HCEC 1CT (cell line): ENCODE measurements at places on chromosomes 16 and 17.
A peak's percentile ranks its signal among the peaks of the same experiment; 100 is the strongest.

DNA sequence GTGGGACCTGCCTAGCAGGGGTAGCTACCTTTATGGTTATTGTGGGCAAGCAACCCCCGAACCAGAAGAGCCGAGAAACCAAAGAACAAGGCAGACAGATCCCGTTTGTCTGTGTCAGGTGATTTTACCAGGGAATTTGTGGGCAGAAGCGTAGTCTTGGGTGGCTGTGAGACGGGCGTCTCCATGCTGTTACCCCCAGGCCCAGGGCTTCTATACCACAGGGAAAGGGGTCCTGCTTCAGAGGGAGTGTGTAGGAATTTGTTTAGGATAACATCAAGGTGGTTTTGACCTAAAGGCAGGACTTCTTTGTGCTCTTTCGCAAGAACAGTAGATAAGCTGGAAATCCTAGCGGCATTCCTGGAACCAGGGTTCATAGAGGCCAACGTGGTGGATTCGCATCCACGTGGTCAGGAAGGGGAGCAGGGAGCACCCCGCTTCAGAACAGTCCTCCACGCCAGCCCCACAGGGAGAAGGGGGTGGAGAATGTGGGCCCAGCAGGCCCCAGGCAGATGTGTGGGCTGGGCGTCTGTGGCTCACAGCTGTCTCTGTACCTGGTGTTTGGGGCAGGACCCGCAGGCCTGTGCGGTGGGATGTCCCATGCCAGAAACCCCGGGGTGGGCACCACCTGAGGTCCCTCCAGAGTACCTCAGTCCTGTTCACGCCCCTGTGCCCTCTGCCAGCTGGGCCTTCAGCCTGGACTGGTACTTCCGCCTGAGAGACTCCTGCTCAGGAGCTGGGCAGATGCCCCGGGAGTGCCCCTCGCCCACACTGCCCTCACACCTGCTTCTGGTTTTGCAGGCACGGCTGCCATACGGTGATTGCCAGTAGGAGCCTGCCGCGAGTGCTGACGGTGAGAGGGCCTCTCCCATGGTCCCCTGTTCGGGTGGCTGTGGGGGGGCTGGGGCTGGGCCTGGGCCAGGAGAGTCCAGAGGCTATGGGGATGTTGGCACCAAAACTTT lies 4.1 kb downstream of the DECR2 start:
- DNase-seq: no peak

- DNase-seq: no peak
These were observed 21.9 kb downstream of the SGSH start for GRCh38 chr17:80198144-80198661.

GRCh38 chr16:46932802-46933201 lies 40.7 kb downstream of the DNAJA2 start:
- DNase-seq: no peak

DNA sequence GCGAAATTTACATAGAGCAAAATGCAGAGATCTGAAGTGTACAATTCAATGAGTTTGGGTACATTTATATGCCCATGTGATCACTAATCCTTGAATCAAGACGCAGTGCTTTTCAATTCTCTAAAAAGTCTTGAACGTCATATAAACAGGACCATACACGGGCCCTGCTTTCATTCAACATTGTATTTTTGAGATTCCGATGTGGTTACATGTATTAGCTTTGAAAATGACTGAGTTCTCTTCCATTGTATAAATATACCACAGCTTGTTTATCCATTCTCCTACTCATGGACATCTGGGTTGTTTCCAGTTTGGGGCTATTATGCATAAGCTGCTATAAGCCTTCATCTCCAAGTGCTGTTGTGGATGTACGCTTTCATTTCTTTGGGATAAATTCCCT lies 45.5 kb downstream of the ZCCHC14 start:
- DNase-seq: peak; percentile 85

- no peak for DNase-seq
These were observed 3.5 kb upstream of the CMIP start for GRCh38 chr16:81440888-81441761.

DNA sequence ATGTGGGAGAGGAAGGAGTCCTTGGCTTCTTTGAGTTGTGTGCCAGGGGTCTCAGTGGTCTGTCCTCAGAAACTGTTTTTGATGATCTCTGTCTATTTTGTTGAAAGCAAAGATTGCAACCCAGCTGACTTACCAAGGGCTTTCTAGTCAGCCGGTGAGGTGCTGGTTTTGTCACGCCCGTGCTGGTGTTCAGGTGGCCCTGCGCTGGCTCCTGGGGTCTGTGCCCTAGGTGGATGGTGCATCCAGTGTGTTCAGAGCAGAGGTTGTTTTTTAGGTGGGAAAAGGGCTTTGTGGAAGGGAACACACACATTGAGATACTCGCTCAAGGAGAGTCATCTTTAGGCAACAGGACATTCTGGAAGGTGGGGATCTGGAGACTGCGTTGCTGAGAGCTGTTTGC lies 51.0 kb downstream of the BANP start:
- no peak for DNase-seq

DNA sequence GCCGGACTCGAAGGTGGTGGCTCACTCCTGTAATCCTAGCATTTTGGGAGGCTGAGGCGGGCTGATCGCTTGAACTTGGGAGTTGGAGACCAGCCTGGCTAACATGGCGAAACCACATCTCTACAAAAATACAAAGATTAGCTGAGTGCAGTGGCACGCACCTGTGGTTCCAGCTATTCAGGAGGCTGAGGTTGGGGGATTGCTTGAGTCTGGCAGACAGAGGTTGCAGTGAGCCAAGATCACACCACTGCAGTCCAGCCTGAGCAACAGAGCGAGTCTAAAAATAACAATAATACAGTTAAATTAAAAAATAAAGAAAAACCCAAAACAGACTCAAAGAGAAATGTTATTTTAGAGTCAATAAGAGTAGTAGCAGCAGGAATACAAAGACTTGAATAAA lies 29.7 kb upstream of the ABCA5 start:
- DNase-seq: no peak

DNA sequence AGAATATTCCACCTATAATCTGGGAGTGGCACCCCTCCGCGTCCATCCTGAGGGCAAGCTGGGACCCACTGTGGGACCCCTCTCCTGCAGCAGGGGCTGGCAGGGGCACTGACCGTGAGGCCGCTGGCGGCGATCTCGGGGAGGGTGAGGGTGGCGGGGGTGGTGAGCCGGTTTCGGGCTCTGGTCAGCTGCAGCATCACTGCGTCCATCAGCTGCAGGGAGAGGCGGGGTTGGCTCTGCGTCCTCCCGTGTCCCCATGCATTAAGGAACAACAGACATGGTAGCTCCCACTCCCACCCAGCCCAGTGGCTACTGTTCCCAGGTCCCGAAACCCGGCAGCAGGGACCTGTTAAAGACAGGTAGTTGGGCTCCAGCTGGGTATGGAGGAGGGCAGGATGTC lies 3.3 kb downstream of the SMIM22 start:
- no peak for DNase-seq

- no peak for DNase-seq
These were observed 47.6 kb downstream of the SPOP start for GRCh38 chr17:49630113-49630900.

GRCh38 chr17:80693511-80693910 lies 148.9 kb downstream of the RPTOR start:
- no peak for DNase-seq

DNA sequence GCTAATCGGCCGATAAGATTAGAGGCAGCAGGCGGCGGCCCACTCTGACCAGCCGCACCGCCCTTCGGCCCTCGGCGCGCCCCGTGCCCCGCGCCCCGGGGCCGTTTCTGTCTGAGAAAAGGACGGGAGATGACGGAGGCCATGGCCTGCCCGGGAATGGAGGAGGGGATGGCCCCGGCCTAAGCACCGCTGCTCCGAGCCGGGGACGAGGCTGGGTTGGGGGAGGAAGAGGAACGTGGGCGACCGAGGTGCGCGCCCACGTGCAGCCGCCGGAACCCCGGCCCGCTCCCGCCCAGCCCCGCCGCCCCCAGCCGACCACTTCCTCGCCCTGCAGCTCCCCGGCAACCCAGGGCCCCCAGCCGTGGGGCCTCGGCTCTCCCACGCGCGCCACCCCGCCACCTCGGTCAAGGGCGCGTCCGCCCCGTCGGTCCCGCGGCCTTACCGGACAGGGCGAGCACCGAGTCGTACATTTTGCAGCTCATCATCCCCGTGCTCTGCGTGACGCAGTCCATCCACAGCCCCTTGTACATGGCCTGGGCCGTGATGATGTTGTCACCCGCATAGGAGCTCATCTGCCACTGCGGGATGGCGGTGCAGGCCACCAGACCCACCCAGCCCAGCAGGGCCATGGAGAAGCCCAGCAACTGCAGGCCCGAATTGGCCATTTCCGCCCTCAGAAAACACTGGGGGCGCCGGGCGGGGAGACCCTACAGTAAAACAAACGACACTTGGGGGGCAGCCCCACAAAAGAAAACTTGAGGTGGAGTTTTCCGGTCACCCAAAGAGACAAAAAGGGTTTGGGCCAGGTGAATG lies 693 bp downstream of the CLDN7 start:
- DNase-seq: no peak

DNA sequence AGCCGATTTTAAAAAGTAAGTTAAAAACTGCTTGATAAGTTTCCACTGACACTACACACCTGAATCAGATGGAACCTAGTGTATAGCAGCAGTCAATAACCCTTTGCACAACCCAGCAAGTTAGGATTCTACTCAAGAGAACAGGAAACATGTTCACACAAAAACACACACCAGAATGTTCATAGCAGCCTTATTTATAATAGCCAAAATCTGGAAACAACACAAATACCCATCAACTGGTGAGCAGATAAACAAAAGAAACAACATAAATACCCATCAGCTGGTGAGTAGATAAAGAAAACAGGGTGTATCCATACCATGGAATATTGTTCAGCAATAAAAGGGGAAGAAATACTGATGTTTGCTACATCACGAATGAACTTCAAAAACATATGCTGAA lies 2.7 kb upstream of the CDH11 start:
- DNase-seq: no peak

DNA sequence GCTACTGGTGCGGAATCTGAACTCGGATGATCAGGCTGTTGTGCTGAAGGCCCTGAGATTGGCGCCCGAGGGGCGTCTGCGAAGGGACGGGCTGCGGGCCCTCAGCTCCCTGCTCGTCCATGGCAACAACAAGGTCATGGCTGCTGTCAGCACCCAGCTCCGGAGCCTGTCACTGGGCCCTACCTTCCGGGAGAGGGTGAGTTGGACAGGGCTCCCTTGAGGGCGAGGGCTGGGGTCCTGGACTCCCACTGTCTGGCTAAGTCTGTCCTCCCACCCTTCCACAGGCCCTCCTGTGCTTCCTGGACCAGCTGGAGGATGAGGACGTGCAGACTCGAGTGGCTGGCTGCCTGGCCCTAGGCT lies 16.7 kb upstream of the CTCF start:
- no peak for DNase-seq

DNA sequence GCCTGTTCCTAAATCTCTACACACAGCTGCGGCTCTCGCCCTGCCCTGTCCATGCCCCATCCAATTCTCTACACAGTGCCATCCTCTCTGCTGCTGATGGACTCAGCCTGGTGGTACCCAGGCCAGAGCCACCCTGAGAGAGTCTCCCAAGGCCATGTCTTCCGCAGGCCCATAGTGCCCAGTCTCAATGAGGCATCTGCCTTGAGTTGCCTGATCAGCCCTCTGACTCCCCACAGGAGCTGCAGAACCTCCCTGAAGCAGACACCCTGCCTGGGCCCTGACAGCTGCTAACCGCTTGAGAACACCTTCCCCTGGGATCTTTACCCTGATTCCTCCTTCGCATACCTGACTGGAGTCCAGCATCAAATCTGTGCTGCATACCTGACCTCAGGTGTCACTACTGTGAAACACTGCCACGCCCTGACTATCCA lies 13.3 kb downstream of the TSPOAP1 start:
- DNase-seq: no peak

DNA sequence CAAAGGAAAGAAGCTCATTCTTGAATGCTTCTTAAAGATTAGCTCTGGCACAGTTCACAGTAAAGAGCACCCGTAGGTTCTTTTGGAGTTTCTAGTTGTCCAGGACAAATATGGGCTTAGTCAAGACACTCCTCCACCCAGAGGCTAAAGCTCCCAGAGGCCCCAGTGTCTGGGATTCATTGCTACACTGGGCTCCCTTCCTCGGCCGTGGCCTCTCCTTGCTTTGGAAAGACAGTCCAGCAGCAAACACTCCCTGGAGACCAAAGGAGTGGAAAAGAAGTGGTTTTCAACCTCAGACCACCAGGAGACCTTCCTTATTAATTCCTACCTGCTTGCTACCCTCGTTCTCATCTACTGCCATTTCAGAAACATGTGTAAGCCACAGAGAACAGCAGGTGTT lies 17.1 kb downstream of the PHB1 start:
- DNase-seq: no peak

DNA sequence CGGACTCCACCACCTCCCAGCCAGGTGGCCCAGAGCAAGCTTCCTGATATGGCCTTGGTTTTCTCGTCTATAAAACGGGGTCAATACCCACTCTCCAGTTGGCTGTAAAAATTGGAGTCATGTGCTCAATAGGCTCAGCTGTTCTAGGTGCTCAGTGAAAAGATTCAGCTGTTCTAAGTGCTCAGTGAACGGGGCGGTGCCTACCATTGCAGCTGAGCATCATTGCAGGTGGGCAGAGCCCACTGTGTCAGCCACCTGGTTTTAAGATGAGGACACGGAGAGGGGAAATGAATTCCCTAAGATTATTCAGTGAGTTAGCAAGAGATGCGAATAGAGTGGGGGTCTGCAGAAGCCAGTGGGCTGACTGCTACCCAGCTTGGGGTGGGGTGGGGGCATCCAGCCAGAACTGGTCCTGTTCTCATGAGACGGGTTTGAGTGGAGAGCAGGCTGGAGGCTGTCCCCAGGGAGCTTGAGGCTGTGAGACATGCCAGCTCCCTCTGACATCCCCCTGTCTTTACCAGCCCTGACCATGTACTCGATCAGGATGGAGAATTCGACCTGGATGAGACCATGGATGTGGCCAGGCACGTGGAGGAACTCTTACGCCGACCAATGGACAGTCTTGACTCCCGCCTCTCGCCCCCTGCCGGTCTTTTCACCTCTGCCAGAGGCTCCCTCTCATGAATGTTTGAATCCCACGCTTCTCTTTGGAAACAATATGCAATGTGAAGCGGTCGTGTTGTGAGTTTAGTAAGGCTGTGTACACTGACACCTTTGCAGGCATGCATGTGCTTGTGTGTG lies 21.9 kb downstream of the STAT5A start:
- no peak for DNase-seq

- DNase-seq: peak; percentile 59
These were observed at the start of gene TLCD2 for GRCh38 chr17:1709971-1710806. TLCD2 (minus strand) TSS chr17:1710377; CDS start chr17:1710242, 135 bp downstream.

- DNase-seq: no peak
These were observed 16.3 kb downstream of the C16orf46 start for GRCh38 chr16:81060576-81061306.

GRCh38 chr16:85167589-85168537 lies 55.6 kb upstream of the CIBAR2 start:
- no peak for DNase-seq

- no peak for DNase-seq
These were observed 7.3 kb upstream of the CBX8 start for GRCh38 chr17:79803997-79804855.
